Midbrain (tissue), 1 donor: ENCODE measurements at places on chromosomes 12 and 14.

DNA sequence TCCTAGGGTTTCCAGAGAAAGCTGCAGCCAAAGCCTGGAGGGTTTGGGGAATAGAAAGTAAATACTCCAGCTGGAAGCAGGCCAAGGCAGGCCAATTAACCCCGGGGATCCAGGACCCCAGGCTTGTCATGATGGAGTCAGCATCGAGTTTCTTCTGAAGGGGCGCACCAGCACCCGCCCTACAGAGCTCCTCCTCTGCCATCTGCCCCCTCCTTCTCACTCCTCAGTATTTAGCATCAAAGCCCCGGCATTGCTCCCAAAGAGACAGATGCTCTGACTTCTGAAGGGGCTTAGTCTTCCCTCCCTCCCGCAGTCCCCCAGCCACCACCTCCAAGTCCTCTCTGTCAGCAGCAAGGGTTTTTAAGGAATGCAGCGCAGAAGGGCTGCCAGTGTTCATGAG is 285.1 kb upstream of the NOS1 start:
- DNase-seq: no peak

- DNase-seq: no peak
Measured at GRCh38 chr14:96861568-96862310, 64.6 kb downstream of the VRK1 start.

GRCh38 chr12:75439048-75439447 is 41.5 kb upstream of the GLIPR1 start:
- no peak for DNase-seq

GRCh38 chr14:53062856-53063255 is 90.3 kb downstream of the DDHD1 start:
- no peak for DNase-seq
